GM12892 (cell line): ENCODE measurements at places on chromosomes 1 and 21.
A peak's percentile ranks its signal among the peaks of the same experiment; 100 is the strongest.

DNA sequence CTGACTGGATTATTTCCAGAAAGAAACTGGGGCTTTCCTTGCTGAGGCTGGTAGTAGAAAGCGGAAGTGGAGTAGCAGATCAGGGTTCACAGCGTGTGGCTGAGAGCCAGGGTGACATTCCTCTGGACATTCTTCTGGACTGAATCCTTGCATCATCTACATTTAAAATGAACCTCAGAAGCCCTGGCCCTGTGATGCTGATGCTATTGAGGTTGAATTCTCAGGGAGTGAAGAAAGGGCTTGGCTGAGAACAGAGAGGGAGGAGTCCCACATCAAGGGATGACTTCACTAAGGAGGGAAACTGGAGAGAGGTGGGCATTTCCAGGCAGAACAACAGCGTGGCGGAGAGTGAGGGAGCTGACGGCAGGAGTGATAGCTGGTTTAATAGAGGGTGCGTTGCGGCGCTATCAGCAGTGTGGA lies 102.3 kb upstream of the LMO4 start:
- DNase-seq: no peak

- peak; percentile 50 for DNase-seq
Observed at GRCh38 chr1:201085902-201086735, 26.1 kb downstream of the CACNA1S start.

DNA sequence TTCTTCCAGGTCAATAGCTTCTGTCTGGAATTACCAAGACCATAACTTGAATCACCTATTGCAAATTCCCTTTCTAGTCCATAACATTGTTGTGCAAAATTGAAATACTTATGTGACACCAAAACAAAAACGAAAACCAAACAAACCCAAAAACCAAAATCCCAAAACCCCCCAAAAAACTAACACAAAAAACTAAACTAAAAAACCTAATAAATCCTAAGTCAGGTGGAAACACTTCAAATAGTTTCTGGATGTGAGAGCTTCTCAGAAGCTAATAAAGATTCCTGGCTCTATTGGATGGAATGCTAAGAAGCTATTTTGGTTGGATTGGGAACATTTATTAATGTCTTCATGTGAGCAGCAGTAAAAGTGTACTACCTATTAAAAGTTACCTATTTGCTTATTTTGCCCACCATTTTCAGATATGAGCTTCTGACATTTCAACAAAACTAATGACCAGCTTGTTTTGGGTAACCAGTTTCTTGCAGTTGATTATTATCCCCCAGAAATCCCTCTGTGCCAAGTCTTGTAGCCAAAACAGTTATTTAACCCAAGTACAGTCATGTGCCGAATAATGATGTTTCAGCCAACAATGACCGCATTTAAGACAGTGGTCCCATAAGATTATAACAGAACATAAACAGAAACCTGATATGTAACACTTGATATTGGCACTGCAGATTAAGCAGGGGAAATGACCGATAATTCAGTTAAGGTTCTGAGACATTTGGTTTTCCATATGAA lies 76.4 kb downstream of the LTN1 start:
- DNase-seq: no peak

DNA sequence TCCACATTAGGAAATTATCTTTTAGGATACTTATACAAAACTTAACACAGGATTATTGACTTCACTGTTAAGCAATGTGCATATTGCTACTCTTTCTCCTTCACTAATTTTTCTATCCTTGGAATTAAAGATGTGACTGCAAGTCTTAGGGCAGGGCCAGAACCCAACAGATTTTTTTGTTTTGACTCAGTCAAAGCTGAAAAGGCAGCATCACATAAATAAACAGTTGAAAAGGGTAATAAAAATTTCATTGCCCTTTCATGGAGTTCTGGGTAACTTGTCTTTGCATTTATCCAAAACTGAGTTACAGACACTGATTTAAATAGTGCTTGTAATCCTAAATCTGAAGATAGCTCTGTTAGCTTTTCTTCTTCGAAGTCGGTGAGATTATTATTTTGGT lies 1.9 kb upstream of the TMEM35B start:
- no peak for DNase-seq

GRCh38 chr21:29669416-29669815 lies 270.4 kb downstream of the GRIK1 start:
- DNase-seq: no peak

- DNase-seq: no peak
Observed at GRCh38 chr1:244449936-244450508, 1.7 kb downstream of the ADSS2 start.

- no peak for DNase-seq
Observed at GRCh38 chr1:64579767-64580166, 109.8 kb downstream of the CACHD1 start.

GRCh38 chr21:34617753-34618339 lies 2.9 kb upstream of the RCAN1 start:
- DNase-seq: no peak

DNA sequence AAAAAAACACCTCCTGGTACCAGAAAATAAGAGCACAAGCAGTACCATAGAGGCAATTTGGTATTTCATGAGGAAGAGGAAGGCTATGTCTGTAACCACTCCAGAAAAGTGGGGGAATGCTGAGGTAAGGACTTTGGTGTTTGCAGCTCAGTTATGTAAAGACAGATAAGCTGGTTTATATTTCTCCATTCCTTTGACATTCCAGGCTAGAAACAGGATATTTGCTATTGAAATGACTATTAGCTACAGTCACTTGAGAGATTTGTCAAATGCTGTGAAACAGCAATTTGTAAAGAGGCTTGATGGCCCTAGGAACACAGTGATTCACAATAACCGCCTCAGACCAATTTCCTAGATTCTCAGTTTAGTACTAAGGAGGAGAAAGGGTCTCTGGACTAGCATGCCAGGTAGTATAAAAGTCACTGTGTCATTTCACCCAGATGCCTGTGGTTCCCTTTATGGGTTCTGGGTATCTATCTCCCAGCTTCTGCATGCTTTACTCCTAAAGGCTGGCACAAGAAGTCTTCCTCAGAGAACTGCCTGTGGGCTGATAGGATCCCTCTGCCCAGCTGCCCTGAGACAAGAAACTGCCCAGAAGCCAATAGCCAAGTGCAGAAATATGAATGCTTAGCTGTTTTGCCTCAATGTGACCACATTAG lies 80.5 kb downstream of the VCAM1 start:
- no peak for DNase-seq

- DNase-seq: no peak
Observed at GRCh38 chr1:46595127-46595526, 8.9 kb downstream of the MKNK1 start.

DNA sequence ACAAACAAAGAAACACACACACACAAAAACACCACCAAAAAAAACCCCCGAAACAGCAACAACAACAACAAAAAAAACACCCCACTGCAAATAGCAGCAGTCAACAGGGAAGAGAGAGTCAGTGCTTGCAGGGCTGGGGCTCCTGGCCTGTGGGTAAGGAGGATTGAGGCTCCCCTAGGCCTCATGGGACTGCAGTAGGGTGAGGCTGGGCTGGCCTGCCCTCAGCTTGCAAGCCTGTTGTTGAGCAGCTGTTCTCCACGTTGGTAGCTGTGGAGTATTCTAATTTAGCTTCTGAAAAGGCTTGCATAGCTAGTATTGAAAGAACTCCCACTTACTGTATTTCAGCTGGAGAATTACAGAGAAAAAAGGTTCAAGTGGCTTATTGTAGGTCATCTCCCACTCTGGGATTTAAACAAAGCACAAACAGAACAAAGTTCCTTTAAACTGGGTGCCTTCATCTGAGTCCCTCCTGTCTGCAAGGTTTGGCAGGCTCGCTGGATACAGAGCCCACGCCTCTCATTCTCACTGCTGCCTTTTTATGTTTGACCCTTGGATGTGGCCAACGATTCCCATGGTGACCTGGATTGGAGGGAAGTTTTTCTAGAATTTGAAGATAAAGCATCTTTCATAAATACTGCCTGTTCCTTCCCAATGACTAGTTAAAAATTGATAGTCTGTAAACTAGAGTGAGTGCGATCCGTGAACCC lies 247.2 kb downstream of the KIF26B start:
- no peak for DNase-seq

GRCh38 chr1:1171546-1172340 lies 1.9 kb upstream of the TTLL10 start:
- no peak for DNase-seq

DNA sequence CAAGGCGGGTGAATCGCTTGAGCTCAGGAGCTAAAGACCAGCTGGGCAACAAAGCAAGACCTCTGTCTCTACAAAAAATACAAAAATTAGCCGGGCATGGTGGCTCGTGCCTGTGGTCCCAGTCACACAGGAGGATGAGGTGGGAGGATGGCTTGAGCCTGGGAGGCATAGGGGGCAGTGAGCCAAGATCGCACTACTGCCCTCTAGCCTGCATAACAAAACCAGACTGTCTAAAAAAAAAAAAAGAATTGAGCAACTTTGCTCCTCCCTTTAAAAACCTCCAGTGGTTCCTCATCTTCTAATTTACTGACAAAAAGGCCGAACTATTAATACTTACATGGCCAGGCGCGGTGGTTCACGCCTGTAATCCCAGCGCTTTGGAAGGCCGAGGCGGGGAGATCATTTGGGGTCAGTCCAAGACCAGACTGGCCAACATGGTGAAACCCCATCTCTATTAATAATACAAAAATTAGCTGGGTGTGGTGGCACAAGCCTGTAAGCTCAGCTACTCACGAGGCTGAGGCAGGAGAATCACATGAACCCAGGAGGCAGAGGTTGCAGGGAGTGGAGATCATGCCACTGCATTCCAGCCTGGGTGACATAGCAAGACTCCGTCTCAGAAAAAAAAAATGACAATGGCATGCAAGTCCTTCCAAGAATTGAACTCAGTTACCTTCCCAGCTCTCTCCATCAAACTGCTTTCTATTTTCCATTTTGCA lies 4.4 kb downstream of the ACBD3 start:
- DNase-seq: no peak

- DNase-seq: no peak
Observed at GRCh38 chr1:114467491-114467890, 43.5 kb downstream of the TRIM33 start.

- no peak for DNase-seq
Observed at GRCh38 chr1:85427849-85428248, 37.1 kb downstream of the DDAH1 start.

DNA sequence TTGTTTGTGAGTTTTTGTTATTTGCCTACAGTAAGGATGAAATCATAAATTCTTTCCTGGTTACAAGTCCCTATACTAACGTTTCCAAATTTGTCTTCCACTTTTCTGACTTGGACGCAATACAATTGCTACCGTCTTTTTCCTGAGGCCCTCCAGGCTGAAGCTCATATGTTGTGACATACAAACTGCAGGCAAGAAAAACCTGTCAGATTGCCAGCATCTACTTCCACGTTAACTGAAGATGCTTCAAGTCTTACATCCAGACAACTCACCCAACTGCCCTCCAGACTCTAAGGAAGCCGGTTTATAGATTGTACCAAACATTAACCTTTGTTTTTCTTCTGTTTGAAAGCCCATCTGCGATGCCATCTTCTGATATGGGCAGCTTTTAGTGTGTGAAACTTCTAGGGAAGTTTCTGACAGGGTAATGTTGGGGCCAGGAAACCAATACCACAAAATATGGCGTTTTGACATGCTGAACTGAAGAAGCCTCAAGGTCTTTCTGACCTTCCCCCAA lies 21.4 kb upstream of the RNF11 start:
- no peak for DNase-seq

DNA sequence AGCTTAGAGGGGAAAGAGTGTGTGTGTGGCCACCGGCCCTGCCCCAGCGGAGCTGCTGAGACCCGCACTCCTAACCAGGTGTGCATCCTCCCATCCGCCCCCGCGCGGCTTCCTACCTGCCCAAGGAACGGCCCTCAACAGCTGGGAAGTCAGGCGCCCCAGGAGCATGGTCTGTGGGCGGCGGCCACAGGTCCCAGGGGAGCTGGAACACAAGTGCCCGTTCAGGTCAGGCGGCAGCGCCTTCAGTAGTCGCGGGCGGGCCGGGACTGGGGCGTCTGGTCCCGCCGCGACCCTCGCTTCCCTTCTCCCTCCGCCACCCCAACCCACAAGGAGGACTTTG lies 448 bp downstream of the AURKAIP1 start:
- no peak for DNase-seq

DNA sequence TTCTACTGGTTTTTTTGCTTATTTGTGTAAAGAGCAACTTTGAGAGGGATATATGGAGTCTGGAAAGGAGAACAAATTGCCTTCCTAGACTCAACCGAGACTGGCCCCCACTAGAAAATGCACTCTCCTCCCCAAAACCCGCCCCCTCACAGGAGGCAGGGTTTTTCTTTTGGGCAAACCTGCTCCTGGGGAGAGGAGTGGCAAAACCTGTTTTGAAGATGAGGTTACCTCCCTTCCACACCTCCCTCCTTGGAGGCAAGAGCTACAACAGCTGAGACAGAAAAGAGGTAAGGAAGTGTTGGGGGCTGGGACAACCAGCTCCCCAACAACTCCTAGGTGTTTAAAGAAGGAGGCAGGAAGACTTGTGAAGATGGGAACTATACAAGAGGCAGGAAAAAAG lies at the start of gene BNIPL:
Gene BNIPL, plus strand, starts transcription at position 231 of the 400 bp plus-strand sequence. Its CDS starts 140 bp downstream, at position 371.
- no peak for DNase-seq

DNA sequence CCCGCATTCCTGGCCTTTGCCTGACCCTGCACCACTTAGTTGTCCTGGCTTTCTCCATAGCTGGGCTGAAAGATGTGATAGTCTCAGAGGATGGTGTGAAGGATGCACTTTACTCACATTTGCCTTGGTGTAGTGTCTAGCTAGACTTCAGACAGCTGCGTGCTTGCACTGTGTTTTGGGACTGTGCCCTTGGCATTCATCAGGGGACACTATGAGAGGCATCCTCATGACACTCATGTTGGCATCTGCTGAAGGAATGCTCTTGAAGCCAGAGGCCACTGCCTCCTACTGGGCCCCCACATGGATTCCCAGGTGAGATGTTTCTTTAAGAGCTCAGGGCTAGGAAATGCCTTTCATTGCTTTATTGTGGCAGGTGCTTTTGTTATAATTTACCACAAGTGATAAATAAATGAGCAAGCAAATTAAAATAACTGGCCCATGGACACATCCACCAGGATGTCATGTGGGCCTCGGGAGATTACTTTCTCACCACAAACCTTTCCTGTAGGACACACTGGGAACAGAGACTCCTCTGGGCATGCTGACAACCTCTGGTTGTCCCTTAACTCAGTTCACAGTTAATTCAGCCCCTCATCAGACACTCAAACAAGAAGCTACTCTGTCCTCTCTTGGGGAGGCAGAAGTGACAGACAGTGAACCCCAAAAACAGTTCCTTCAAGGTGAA lies 99.4 kb upstream of the SPATA6 start:
- no peak for DNase-seq

GRCh38 chr1:93155335-93155734 lies 24.9 kb downstream of the TMED5 start:
- DNase-seq: no peak

DNA sequence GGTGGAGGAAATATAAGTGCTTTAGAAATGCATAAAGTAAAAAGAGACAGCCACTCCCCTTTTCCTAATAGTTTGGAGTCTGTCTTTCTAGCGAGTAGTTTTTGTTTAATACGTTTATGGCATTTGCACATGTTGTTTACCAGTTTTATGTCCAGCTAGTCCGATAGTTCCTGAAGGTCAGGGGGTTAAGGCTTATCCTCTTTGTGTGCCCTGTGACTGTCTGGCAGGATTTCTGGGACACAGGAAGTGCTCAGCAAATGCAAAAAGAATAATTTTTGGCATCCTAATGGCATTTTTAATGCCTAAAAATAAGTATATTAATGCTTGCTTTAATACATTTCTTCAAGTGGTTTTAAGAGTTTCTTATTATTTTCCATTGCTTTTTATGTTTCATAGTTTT lies 58.4 kb downstream of the DYRK1A start:
- DNase-seq: no peak
